Activated B cell treated with CpG ODN at 0.5 μM for 24 hours (primary cell): ENCODE measurements at places on chromosomes 5 and 9.

- no peak overlapping the region for H3K27ac ChIP-seq
- H3K27me3 ChIP-seq = no peaks in the 10 kb centered on the region
- H3K4me3 ChIP-seq = no peak overlapping the region
- DNase-seq = no peak
- peaks cover 33% of the 10 kb centered on the region for H3K36me3 ChIP-seq
Measured at GRCh38 chr5:172952034-172952511, 7.2 kb upstream of the RPL26L1 start.

DNA sequence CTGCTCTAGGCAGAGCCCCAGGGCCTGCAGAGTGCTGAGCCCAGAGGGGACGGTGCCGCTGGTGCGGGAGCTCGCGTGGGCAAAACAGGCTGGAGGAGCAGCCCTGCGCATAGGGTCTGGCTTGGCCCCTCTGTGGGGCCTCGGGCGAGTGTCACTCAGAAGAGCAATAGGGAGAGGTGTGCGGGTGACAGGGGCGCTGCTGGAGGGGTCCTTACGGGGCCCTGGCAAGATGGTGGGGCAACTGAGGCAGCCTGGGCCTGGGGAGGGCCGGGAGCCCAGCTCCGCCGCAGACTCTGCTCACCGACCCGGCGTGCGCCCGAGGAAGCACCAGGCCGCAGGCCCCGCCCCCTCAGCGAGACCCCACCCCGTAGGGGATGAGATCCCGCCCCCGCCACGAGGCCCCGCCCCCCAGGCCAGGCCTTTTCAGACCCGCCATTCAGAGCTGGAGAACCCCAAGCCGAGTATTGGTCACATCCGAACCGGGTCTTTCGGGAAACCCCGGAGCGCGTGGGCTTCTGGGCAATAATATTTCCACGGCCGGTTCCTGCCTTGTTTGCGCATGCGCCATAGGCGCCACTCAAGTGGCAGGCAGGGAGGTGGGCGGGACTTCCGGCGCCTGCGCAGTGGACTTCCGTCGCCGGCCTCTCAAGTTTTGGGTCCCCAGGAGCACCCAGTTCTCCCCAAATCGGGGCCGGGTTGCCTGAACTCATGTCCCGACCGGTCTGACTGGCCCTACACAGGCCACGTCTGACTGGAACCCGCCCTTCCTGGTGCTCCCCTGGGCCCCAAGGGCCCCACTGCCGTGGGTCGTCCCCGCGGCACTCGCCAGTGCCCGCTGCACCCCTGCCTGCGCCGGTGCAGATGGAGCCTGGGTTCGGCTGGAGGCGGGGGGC, 1.3 kb upstream of the RNF208 start:
- H3K4me3 ChIP-seq = peak overlapping the region; percentile 83
- H3K4me1 ChIP-seq = peaks cover 20% of the 10 kb centered on the region
- H3K27ac ChIP-seq = peak overlapping the region; percentile 73
- DNase-seq = peak; percentile 97
- H3K27me3 ChIP-seq = peaks cover 2% of the 10 kb centered on the region
- no peaks in the 10 kb centered on the region for H3K36me3 ChIP-seq

DNA sequence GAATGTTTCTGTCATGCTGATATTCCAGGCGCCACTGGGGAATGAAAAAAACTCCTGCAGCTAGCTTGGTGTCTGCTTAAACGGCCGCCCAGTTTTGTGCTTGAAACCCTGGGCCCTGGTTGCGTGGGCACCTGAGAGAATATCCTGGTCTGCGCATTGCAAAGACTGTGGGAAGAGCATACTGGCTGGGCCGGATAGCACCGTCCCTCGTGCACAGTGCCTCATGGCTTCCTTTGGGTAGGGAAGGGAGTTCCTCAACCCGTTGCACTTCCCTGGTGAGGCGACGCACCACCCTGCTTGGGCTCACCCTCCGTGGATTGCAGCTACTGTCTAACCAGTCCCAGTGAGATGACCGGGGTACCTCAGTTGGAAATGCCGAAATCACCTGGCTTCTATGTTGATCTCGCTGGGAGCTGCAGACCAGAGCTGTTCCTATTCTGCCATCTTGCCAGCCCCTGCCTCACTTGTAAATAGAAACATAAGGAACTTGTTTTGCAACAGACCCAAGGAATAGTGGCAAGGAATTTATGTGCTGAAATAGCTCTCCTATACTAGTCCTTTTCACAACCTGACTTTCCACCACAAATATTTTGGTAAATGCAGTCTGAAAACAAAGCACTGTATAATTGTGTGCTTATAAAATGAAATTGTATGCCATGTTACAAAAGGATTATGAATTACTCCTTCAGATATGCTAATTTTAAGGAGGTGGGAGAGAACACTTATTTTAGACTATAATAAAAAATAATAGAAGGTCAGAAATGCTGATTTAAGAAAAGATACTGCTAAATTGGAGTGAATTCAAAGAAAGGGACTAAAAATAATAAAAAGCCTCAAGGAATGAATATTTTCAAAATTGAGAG, 90.3 kb downstream of the ADAMTSL1 start:
- no peaks in the 10 kb centered on the region for H3K27me3 ChIP-seq
- no peaks in the 10 kb centered on the region for H3K4me1 ChIP-seq
- no peak for DNase-seq
- no peaks in the 10 kb centered on the region for H3K36me3 ChIP-seq
- H3K27ac ChIP-seq = no peak overlapping the region

DNA sequence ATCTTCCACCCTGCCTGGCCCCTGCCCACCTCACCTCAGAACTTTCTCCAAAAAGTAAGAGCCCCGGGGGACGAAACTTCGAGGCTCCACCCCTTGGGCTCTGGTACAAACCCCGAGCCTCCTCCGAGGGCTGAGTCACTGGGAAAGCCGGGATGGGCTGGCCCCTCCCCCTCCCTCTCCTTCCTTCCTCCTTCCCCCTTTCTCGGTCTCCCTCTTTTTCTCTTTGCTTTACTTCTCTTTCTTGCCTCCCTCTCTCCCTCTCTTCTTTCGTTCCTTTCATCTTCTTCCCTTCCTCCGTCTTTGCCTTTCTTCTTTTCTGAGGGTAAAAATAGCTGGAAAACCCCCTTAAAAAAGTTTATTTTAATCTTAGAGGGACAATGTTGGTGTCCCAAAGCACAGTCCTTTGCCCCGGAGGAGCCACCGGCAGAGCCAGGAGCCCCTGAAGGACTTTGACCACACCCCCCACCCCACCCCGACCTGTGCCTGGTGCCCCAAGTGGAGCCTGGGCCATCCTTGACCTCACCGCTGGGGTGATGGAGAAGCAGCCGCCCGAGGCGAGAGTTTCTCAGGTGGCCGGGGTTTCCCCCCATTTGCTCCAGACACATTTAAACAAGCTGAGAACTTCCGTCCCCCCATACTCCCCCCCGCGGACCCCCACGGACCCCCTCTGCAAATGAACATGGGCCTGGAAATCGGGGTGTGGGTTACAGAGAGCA, 5.7 kb upstream of the NOTCH1 start:
- H3K4me3 ChIP-seq = peak overlapping the region; percentile 72
- peak overlapping the region; percentile 78 for H3K27ac ChIP-seq
- peaks cover 36% of the 10 kb centered on the region for H3K4me1 ChIP-seq
- H3K27me3 ChIP-seq = no peaks in the 10 kb centered on the region
- no peak for DNase-seq

- peak overlapping the region; percentile 81 for H3K4me3 ChIP-seq
- H3K27ac ChIP-seq = no peak overlapping the region
- no peak for DNase-seq
- peaks cover 44% of the 10 kb centered on the region for H3K27me3 ChIP-seq
Measured at GRCh38 chr5:141491323-141492167, 2.7 kb downstream of the PCDHGC5 start.

DNA sequence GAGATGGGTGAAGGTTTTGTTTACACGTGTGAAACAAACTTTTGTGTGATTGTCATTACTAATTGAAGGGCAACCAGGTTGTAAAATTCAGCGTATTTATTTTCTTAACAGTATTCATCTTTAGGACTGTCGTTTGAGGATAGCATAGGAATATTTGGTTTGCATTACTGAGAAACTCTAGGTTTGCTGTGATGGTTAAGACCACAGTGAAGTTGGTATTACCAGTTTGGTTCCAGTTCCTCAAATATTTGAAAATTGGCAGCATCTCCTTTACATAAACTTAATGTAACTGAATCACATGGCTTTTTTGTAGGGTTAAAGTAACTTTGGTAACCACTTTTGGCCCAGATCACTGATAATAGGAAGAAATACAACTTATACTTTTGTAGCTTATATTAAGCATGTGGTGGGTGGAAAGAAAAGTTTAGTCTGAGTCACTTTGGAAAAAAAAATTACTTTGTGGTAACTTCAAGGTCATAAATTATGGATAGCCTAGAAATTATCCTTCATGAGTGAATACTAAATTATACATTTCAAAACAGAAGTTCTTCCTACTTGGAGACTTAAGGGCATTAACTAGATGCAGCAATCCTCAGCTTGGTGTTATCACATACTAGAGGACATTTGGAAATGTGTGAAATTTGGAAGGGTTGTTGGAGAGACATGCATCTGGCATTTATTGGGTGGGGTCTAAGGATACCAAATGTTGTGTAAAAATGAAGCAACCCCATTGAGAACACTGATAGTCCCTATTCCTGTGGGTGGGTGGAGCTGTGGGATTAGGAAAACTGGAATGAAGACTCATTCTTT, 33.9 kb downstream of the G3BP1 start:
- peaks cover 86% of the 10 kb centered on the region for H3K36me3 ChIP-seq
- no peak for DNase-seq
- no peak overlapping the region for H3K4me3 ChIP-seq
- peaks cover 10% of the 10 kb centered on the region for H3K4me1 ChIP-seq
- H3K27ac ChIP-seq = peak overlapping the region; percentile 47

DNA sequence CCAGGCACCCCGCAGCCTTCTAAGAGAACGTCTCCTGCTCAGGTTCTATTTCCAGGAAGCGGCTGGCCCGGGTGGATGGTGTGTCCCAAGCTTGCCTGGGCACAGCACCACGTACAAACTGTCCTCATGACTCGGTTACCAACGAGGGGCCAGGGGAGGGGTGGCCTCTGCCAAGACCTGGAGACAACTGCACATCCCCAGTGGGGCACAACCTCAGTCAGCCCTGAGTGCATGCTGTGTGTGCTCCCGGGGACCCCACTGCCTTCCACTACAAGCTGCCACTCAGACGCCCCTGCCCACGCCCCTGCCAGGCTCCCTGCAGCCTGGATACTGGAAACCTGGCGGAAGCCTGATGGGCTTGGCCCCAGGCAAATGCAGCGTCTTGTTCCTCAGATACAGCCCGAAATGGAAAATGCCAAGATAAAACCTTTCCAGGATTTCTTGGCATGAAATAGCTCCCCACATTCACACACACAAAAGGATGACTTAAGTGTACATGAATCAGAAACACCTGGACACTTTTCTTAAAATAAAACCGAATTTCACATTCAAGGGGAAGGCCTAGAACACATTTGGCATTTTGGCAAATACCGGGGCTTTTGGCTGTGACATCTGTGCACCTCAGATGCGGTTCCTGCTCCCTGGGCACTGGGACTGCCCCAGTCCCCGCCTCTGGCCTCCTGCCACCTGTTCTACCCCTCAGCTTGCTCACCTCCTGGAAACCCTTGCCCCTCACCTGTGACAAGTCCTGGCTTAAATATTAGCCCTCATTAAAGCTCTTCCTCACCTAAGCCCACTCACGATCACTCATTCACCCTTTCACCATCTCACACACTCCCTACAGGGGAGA, 62.5 kb downstream of the COL23A1 start:
- no peaks in the 10 kb centered on the region for H3K4me1 ChIP-seq
- H3K36me3 ChIP-seq = no peaks in the 10 kb centered on the region
- DNase-seq = no peak
- H3K27me3 ChIP-seq = no peaks in the 10 kb centered on the region
- no peak overlapping the region for H3K27ac ChIP-seq

DNA sequence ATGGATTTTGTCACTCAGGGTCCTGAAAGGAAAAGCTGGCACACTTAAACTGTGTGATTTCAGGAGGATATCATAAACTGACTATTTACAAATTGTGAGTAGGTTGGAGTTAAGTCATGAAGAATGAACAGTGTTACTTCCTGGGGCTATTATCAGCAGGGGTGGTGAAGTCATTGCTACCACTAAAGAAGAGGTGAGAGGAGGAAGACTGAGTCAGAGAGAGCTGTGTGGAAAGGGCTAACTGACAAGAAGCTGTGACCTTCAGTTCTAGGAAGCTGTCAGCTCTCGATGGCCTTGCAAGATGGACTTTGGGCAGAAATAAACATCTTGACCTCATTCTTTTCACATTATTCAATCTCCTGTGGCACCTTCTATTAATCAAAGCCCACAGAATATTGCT, 72.3 kb upstream of the STARD4 start:
- no peak for DNase-seq
- H3K4me3 ChIP-seq = no peak overlapping the region
- no peaks in the 10 kb centered on the region for H3K36me3 ChIP-seq
- H3K27ac ChIP-seq = no peak overlapping the region
- H3K4me1 ChIP-seq = no peaks in the 10 kb centered on the region
- H3K27me3 ChIP-seq = peaks cover 12% of the 10 kb centered on the region

- DNase-seq = no peak
- H3K27me3 ChIP-seq = peaks cover 15% of the 10 kb centered on the region
- H3K36me3 ChIP-seq = no peaks in the 10 kb centered on the region
- H3K4me3 ChIP-seq = no peak overlapping the region
Measured at GRCh38 chr5:1950708-1951103, 68.0 kb upstream of the IRX4 start.

DNA sequence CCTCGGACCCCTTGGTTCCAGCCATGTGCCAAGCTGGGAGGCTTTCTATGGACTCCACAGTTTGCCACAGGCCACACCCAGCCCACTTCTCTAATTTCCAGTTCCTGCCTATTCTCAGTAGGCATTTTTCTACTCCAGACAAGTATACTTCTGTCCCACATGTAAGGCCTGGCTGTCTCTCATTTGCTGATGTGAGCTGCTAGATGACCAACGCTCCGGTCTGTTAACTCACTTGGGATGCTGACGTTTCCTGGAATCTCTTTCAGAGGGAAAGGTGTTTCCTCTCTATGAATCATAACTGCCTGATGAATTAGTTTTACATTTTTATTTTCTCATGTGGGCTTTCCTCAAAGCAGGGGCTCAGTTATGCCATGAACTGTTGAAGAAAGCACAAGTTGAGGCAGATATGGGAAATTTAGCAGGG, 36.3 kb downstream of the ERGIC1 start:
- no peak overlapping the region for H3K27ac ChIP-seq
- peaks cover 26% of the 10 kb centered on the region for H3K4me1 ChIP-seq
- H3K36me3 ChIP-seq = peaks cover 7% of the 10 kb centered on the region
- DNase-seq = no peak

DNA sequence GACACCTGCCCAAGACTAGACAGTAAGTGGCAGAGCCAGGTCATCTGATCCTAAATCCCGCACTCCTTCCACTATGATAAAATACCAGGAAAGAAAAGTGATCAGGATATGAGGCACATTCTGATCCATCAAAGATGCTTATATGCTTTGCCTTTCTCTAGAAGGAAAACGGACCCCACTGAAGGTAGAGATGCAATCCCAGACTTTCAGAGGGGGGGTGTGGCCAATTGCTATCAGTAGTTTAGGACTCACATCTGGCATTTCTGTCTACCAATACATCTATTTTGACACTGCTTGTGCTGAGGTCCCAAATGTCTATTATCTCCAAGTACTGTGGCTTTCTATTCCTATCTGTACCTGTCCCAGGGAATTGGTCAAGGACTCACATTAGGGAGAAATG, 1.7 kb downstream of the TRIM52 start:
- DNase-seq = no peak
- H3K4me3 ChIP-seq = peak overlapping the region; percentile 98
- peaks cover 47% of the 10 kb centered on the region for H3K36me3 ChIP-seq
- peak overlapping the region; percentile 96 for H3K27ac ChIP-seq
- H3K27me3 ChIP-seq = no peaks in the 10 kb centered on the region
